ENCODE measurements at places on chromosomes 5 and 9. TPM values are rescaled to one million over a fixed set of nuclear protein-coding genes. Genes with fewer than 3 reads are reported as not detected.

- no peak for DNase-seq
Measured at GRCh38 chr9:135320331-135320730, 159.3 kb upstream of the PPP1R26 start.

Gene ZFP37
- total RNA-seq = 0.64 TPM

- DNase-seq = no peak
Measured at GRCh38 chr5:62686692-62687091, 108.1 kb downstream of the LRRC70 start.

- DNase-seq = no peak
Measured at GRCh38 chr5:122999947-123000563, 36.5 kb downstream of the PPIC start.

DNA sequence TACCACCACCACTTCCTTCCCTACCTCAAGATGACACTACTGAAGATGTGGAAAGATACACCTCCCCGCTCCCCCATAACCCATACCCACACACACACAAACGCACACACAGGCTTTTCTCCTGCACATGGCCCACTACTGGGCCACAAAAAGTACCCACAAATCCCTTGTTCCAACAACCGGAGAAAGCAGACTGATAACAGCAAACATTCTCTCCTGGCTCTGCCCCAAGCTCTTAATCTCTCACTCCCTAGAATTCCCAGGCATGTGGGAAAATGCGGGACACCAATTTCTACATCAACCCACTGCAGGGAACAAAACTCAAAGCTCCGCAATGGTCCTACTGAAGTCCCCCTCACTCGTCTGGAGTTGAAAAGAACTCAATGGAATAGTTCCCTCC, 611.0 kb upstream of the KLF4 start:
- no peak for DNase-seq

GRCh38 chr9:89888233-89888632, 283.4 kb downstream of the GADD45G start:
- no peak for DNase-seq

Gene SNX30
- total RNA-seq = 10.7 TPM

DNA sequence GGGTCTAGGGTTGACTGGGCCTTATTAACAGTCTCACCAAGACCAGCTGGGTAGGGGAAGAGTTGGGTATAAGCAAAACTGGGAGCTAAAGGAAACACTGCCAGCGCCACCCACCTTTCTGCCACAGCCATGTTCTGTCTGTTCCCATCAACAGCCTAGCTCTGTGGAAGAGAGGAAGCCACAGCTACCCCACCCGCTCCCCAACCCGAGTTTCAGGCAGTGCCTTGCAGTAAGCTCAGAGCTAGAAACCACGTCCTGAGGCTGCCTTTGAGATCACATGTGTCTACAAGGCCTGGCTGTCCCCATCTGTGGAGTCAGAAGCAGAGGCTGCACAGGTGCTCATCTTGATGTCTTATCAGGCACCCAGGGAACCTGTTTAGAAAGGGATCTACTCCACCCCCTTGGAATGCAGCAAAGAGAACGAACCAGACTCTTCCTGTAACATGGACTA, 15.3 kb downstream of the HNRNPH1 start:
- DNase-seq = no peak

DNA sequence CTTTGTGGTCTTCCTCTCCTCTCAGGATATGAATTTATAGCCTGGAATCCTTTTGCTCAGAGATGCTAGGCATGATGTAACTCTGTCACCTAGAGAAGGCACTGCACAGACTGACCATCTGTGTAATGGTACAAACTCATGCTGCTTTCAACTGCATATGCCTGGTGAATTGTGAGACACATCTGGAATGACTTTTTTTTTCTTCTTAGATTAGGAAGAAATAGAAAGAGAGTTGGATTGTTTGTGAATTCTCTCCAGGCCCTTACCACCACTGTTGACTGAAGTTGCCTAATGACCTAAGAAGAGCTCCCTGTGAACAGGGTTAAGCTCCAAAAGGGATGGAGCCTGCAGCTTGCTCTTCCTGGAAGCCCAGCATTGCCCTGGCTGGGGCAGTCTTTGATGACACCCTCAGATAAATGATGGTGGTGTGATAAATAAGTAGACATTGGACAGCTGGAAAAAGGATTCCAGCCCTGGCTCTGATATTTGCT, 47.8 kb upstream of the TRIM32 start:
- DNase-seq = no peak

Gene GLRA1
- total RNA-seq = not detected

DNA sequence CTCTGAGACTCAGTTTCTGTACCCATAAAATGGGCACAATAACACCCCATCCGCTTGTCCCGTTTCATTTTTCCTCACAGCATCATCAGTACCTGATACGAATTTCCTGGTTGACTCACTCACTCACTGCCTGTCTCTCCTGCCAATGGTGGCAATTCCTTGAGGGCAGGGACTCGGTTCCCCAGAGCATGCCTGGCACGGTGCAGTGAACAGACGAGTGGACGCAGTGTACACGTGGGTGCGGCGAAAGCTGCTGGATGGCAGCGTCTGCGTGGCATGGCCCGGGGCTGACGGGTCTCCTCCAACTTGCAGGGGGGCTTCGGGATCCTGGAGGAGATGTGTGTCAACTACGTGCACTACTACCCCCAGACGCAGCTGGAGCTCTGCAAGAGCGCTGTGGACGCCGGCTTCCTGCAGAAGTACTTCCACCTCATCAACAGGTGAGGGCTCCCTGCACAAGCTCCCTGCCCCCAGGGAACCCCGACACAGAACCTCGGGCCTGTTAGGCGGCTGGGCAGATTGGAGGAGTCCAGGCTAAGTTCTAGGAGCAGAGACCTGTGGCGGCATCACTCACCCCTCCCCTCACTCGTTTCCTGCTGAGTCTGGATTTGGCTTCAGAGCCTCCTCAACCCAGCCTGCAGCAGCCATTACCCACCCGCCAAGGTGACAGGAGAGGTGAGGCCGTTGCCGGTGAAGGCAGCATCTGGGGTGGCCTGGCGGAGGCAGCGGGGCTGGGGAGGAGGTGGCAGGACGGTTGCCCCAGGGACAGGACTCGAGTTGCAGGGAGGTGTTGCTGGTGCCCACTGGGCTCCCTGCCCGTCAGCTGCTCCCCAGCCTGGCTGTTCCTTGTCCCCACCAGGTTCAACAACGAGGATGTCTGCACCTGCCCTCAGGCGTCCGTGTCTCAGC, 20.3 kb downstream of the DBH start:
- no peak for DNase-seq

- no peak for DNase-seq
Measured at GRCh38 chr5:139181322-139181730, 16.8 kb downstream of the SIL1 start.

DNA sequence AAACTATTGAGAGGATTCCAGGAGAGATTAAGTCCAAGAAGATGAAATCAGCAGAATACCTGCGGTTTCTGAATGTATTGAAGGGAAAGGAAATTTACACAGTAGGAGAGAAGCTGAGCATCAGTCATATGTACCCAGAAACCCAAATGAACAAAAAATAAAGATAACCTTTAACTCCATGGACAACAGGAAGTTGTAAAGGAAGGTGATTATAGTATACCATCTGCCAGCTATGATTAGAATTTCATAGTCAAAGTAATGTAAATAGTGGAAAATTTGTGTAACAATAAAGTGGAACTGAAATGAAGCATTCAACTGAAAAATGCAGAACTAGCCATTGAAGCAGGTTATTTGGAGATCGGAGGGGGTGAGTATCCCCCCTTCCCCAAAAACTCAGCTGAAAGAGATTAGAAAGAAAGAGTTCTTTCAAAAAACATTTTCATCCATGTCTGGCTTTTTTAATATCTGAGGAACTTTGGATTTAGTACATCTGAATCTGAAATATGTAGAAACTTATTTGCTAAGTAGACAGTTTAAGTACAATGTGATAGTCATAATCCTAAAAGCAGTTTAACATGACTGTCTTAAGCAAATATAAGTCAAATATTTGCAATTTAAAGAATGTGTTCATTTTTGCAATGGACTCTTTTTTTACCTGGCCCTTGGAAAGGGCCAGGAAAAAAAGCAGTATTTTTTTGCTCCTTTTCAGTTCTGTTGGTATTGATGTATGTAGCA, 58.4 kb downstream of the APC start:
- DNase-seq = peak; percentile 9

Gene SPATA31E1
- total RNA-seq = not detected

- DNase-seq = no peak
Measured at GRCh38 chr5:150181027-150181426, 8.8 kb upstream of the SLC6A7 start.

- no peak for DNase-seq
Measured at GRCh38 chr9:113151696-113152630, 1.2 kb downstream of the SLC31A2 start.

DNA sequence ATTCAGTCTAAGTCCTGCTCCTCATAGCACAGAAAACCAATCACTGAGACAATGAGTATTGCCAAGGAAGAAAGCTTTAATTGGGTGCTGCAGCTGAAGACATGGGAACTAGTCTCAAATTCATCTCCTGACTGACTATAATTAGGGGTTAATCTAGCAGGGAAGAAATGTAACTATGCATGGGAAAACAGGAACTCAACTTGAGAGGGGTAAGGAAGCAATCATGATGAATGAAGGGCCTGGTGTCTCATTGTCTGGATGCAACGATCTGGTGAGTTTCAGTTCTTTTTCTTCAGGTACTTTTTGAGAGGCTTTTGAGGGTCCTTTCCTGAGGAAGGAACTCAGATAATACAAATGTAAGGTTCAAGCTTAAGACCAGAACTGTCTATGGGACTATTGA, 24.0 kb upstream of the OCLN start:
- no peak for DNase-seq

DNA sequence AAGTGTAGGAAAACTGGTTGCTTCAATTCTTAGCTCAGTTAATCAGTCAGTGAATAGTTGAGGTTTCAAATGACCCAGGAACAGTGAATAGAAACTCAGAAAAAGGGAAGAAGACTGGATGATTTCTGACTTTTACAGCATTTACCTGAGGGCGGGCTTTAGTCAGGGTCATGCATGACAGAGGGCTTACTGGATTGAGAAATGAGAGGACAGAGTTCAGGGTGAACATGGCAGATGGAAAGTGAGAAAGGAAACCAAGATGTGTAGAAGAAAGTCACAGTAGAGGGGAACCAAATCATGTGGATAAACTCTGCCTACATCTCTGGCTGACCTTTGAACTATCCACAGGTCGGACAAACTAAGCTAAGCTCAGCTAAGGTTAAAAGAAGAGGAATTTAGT, 596.0 kb downstream of the SEMA5A start:
- no peak for DNase-seq

Gene PCDHA11
- not detected for total RNA-seq

Gene BNC2
- 19.0 TPM for total RNA-seq

- DNase-seq = no peak
Measured at GRCh38 chr5:150531686-150532085, 23.8 kb downstream of the NDST1 start.

DNA sequence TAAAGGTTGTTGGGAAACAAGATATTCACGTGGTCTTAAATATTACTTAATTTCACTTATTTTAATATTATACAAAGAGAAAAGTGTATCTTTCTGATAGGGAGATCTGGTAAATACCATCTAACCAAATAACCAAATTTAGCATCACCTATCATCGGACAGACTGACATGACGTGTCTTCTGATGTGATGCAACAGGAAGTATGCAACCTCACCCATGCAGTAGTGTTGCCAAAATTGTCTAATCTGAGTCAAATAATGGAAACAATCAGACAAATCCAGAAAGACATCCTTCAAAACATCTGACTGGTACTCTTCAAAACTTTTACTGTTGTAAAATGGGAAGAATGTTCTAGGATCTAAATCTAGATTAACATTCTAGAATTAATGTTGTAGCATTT, 148.0 kb downstream of the FGF1 start:
- DNase-seq = no peak

DNA sequence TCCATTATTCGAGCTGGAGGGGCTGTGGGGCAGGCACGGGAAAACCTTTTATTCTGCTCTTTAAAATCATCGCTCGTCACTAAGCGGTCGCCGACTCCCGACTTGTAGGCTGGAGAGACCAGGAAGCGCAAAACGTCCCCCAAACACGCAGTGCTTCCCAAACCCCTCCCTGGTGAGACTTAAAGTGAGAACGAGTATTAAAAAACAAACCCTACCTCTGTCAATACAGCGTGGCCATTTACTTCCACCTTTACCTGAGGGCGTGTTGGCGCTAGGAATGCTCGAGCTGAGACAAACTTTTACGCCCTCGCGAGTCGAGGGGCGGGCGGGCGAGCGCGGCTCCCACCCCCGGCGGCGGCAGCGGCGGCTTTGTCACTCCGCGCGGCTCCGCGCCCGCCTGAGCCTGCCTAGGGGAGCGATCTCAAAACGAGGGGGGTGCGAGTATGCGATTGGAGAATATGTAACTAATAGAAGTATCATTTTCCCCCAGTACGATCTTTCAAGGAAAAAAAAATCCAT, at the start of gene NR2F1-AS1:
Gene NR2F1-AS1 (minus strand): TSS at position 293 of the 519 bp plus-strand sequence.
- no peak for DNase-seq

GRCh38 chr5:51389577-51390463, 6.6 kb downstream of the ISL1 start:
- DNase-seq = no peak

DNA sequence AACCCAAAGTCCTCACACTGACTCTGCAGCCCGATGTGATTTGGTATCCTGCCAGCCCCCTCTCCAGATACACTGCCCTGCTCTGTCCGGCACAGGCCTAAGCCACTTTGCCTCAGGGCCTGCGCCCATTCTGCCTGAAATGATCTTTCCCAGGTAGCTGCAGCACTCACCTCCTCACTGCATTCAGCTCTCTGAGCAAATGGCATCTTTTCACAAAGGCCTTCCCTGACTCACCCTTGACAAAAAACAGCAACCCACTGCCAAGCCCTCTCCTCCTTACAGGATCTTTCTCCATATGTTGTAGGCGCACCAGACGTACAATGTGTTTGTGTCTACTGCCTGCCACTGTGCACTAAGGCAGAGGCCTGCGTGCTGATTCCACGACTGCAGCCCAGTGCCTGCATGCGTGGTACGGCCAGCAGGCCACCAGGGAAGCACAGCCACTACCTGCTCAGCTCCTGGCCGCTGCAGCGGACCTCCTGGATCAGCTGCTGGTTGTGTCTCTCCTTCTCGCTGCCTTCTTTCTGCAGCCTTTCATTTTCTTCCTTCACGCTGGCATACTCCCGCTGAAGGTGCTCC, 171.2 kb downstream of the CDK5RAP2 start:
- no peak for DNase-seq
